ENCODE measurements at places on chromosomes 3 and 15.

- DNase-seq, result peak; percentile 69
Observed at GRCh38 chr15:92848852-92849598, 51.1 kb upstream of the CHD2 start.

DNA sequence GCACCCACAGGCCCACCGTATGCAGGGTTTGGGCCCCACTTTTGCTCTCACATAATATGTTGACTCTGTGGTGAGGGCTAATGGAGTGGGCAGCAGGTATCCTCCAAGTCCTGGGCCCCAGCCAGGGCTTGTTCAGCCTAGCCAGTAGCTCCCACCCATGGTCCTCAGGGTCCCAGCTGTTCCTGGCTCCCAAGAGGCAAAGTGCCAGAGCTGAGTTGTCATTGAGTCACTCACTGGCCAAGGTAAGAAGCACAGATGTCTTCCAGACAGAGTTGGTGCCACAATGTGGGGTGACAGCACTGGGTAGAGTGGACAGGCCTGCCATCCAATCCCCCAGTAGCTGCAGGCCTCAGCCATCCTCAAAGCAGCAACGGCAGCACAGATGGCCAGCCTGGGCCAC is 4.3 kb downstream of the SHF start:
- no peak for DNase-seq

GRCh38 chr15:69515508-69515907 is 62.9 kb downstream of the RPLP1 start:
- DNase-seq, result no peak

- DNase-seq, result no peak
Observed at GRCh38 chr3:16536996-16537395, 23.5 kb upstream of the RFTN1 start.

- DNase-seq, result no peak
Observed at GRCh38 chr3:63877737-63878393, 14.2 kb downstream of the ATXN7 start.

- DNase-seq, result no peak
Observed at GRCh38 chr3:17759901-17760300, 17.5 kb upstream of the TBC1D5 start.

- DNase-seq, result no peak
Observed at GRCh38 chr15:58746174-58746573, 3.3 kb downstream of the ADAM10 start.

- DNase-seq, result no peak
Observed at GRCh38 chr3:139830817-139831216, 104.2 kb upstream of the CLSTN2 start.

GRCh38 chr3:77605308-77605707 is 565.4 kb downstream of the ROBO2 start:
- no peak for DNase-seq

GRCh38 chr15:87420017-87420416 is 836.5 kb downstream of the NTRK3 start:
- no peak for DNase-seq

DNA sequence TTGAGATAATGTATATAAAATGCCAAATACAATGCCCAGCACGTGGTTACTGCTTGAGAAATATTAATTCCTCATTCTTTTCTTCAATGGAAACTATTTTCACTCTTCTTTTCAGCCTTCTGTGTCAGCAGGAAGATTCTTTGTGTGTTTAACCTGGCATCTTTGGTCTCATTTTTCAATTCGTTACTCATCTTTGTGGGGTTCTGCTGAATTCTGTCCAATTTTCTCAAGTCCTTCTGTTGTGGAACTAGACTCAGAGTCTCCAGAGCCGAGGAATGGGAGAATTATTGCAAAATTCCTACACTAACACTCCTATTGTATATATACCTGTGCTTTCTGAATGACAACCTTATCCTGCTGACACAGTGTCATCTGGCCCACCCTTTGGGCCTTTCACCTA is 96.8 kb upstream of the RGMA start:
- DNase-seq, result no peak

DNA sequence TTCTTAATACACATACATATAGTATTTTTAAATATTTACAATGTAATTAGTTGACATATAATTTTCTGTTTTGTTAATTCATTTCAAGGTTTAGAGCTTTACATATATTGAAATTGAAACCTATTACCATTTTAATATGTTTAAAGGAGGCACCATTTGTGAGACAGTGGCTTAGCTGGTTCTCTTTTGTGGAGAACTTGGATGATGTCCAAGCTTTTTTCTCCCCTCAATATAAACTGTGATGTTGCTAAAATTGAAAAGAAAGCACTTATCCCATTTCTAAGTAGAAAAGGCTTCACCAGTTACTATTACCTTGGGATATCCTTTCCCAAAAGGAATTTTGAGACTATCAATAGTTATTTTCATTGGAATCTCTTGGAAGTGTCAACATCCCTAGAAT is 707.2 kb downstream of the NTRK3 start:
- DNase-seq, result no peak

- no peak for DNase-seq
Observed at GRCh38 chr3:80052271-80052670, 284.5 kb upstream of the ROBO1 start.

GRCh38 chr15:75153087-75153486 is 48.6 kb upstream of the C15orf39 start:
- peak; percentile 33 for DNase-seq

GRCh38 chr15:91225741-91226140 is 125.7 kb downstream of the SV2B start:
- no peak for DNase-seq

- DNase-seq, result no peak
Observed at GRCh38 chr3:181726351-181727330, 14.9 kb downstream of the SOX2 start.

GRCh38 chr3:105274958-105275357 is 91.8 kb upstream of the ALCAM start:
- DNase-seq, result no peak

- DNase-seq, result no peak
Observed at GRCh38 chr3:56862352-56863062, 60.8 kb upstream of the ARHGEF3 start.

DNA sequence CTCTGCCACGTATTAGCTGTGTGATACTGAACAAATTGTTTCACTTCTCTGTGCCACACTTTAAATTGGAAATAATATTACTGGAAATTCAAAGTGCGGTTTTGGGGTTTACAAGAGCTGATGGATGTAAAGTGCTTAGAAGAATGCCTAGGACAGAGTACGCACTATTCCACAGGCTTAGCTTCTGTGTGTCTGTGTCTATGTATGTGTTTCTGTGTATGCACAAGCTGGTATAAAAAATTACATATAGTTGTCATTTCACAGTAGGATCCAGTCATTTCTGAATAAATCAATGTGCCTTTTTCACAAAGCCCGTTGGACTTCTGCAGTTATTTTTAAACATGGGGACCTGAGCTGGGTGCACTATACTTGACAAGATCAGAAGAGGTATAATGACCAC is 370.4 kb downstream of the TUSC7 start:
- no peak for DNase-seq

DNA sequence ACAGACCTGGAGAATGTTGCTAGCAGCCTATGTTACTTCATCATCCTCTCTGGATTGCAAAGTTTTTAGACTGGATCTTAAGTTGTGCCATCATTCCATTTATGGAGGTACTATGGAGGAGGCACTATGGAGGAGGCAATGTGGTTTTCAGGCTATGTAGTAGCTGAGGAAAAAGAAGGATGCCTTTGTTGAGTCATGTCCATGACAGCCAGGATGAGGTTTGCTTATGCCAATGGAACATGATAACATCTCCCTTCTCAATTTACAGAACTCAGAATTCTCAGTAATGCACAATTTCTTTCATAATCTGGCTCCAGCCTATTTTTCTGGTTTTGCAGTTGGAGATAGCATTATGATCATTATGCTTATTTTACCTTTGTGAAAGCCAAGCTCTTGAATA is 65.9 kb upstream of the TMEM108 start:
- DNase-seq, result no peak

GRCh38 chr15:90035840-90036230 is 34.7 kb downstream of the ZNF710 start:
- no peak for DNase-seq

DNA sequence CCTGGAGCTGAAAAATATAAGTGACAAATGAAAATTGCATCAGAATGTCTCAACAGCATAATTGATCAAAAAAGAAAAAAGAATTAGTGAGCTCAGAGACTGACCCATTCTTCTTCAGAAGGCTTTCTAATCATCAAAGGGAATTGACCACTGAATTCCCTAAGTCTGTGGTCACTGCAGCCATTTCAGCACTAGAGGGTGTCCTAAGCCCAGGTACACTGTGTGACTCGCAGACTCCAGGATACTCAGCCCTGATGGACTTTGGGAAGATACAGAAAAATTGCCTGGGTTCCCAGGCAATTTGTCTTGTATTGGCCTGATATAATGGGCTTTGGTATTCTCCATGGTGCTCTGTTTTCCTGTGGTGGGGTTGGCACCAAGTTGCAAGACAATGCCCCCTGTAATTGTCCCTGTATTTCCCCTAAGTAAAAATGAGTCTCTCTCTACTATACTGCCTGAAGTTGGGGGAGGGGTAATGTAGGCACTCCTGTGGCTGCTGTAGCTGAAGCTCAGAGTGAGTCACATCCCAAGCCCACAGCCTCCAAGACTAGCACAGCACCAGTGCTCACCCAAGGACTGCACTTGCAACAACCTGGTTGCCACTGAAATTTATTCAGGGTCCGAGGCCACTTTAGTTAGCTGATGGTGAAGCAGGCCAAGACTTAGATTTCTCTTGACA is 256.0 kb upstream of the STAC start:
- no peak for DNase-seq

GRCh38 chr15:83694015-83694414 is 40.1 kb downstream of the ADAMTSL3 start:
- no peak for DNase-seq

GRCh38 chr3:16838561-16838960 is 46.2 kb upstream of the PLCL2 start:
- no peak for DNase-seq

- no peak for DNase-seq
Observed at GRCh38 chr15:70314688-70315087, 217.0 kb upstream of the TLE3 start.

- no peak for DNase-seq
Observed at GRCh38 chr3:110123946-110124345, 786.6 kb upstream of the DPPA4 start.

- DNase-seq, result no peak
Observed at GRCh38 chr15:60399246-60399915, 1.6 kb upstream of the ANXA2 start.

- DNase-seq, result no peak
Observed at GRCh38 chr3:14224895-14225294, 46.3 kb downstream of the LSM3 start.

GRCh38 chr3:11116336-11117059 is 37.8 kb upstream of the HRH1 start:
- no peak for DNase-seq

DNA sequence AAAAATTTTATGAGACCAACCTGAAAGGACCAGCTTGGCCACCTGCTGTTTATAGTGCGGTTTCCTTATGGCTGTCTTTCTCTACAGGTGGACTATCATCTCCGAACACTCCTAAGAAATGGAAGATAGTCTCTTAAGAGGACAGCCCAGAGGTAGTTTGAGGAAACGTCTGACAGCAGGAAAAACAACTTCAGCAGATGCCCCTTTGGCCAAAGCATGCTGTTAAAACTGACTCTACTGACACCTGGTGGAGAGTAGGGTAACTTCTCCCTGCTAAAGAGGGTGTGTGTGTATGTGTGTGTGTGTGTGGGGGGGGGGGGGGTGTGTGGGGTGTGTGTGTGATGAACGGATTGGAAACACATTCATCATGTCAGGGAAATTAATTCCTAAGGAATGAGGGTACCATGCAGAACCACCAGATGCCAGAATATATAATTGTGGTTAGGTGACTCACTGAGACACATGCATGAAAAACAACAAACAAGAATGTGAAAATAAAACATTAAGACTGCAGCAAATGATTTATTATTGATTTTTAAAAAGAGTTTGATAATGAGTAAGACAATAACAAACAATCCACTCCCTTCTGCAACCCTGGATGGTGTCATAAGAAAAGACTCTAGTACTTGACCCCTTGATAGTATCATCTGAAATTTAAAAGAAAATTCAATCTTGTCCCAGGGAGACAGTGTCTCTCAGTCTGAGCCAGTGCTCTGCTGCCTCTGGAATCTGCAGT is 256.5 kb downstream of the THRB start:
- peak; percentile 43 for DNase-seq

GRCh38 chr3:51896607-51897305 is 6.4 kb downstream of the IQCF1 start:
- no peak for DNase-seq

- no peak for DNase-seq
Observed at GRCh38 chr3:35254917-35255316, 384.4 kb upstream of the ARPP21 start.

DNA sequence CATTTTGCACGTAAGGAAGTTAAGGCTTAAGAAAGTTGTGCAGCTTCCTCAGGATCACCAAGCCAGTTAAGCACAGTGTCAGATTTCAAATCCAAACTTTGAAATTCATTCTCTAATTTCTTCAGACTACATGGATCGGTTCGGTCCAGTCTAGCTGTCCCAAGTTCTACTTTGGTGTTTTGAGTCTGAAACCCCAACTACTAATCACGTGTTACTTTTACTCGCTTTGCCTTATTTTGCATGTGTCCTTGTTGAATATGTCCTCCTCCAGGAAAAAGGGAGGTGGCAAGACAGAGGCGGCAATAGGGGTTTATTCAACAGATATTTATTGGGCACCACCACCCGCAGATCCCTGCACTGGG is 522 bp upstream of the GXYLT2 start:
- DNase-seq, result no peak

DNA sequence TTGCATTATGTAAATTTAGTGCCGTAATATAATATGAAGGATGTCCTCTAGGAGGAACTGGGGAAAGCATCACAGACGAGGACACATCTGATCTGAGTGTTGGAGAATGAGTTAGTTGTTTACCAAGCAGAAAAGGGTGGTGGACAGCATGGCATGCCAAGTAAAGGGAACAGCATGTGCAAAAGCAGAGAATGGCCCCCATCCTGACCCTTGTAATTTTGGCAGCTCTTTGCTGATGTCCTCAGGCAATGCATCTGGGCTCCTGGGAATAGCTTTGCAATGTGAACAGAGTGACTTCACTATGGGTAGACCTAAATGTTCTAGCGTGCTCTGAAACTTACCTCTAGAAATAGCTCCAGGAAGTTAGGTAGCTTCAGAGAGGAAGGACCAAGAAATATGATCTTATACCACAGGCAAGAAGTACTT is 263.3 kb downstream of the LPP start:
- no peak for DNase-seq

GRCh38 chr3:77467702-77468625 is 428.1 kb downstream of the ROBO2 start:
- DNase-seq, result no peak

GRCh38 chr3:12445523-12446240 is 38.6 kb upstream of the TSEN2 start:
- DNase-seq, result no peak

- DNase-seq, result peak; percentile 63
Observed at GRCh38 chr3:12891985-12892839, 50.8 kb upstream of the RPL32 start.

GRCh38 chr15:64430000-64430735 is 30.2 kb upstream of the ZNF609 start:
- peak; percentile 68 for DNase-seq

GRCh38 chr3:149162007-149162406 is 32.6 kb downstream of the HPS3 start:
- DNase-seq, result no peak

- no peak for DNase-seq
Observed at GRCh38 chr15:94673801-94674200, 442.4 kb downstream of the MCTP2 start.

Data from CD4-positive, alpha-beta T cell treated with Interleukin-12 subunit alpha and Interleukin-12 subunit beta, for 1 hour (primary cell).